Panc1 (cell line): ENCODE measurements at places on chromosomes 4 and X.

DNA sequence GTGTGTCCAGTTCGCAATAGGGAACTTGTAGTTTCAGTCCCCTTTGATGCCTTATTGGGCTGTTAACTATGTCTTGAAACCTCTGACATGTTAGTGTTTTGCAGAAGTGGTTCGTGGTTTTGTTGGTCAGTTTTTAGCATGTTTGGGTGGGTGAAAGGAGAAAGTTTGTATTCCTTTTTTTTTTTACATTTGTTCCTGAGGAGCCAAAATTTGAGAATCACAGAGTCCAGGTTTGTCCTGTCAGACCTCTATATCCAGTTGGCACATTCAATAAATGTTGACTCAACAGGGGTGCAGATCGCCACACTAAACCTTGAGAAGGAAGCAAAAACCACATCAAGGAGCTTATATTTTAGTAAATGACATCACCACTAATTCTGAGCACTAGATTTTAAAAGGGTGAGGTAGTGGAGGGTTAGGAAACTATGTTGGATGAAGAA is 26.2 kb downstream of the DLG3 start:
- DNase-seq = no peak

DNA sequence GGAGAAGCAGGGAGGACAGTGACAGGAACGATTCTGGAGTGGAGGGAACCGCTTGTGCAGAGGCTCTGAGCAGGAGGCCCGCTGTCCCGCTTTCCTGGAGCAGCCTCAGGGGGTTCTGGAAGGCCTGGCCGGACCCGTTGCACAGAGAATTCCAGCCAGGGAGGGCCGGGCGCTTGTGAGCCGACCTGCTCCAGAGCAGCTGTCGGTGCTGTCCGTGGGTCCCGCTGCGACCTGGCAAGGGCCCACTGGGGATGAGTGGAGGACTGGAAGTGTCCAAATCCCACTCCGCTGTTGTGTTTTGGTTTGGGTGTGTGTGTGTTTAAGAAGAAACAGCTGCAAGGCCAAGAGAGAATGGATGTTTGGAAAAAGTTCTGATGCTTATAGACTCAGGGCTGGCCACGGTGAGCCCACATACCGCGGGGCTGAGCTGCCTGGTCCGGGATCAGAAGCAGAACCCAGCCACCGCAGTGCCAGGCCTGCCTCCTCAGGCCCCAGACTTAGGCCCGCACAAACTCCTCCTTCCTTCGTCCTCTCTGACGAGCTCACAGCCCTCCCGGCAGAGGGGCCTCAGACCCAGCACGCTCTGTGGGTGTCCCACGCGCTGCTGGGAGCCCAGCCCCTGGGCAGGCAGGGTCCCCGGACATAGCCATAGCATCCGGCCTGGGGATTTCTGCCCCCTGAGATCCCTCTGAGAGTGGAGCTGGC is 73.9 kb downstream of the HTRA3 start:
- DNase-seq = no peak

GRCh38 chrX:149717803-149718202 is 5.9 kb downstream of the MAGEA11 start:
- no peak for DNase-seq

GRCh38 chrX:69024161-69024736 is 141.0 kb downstream of the PJA1 start:
- DNase-seq = no peak

DNA sequence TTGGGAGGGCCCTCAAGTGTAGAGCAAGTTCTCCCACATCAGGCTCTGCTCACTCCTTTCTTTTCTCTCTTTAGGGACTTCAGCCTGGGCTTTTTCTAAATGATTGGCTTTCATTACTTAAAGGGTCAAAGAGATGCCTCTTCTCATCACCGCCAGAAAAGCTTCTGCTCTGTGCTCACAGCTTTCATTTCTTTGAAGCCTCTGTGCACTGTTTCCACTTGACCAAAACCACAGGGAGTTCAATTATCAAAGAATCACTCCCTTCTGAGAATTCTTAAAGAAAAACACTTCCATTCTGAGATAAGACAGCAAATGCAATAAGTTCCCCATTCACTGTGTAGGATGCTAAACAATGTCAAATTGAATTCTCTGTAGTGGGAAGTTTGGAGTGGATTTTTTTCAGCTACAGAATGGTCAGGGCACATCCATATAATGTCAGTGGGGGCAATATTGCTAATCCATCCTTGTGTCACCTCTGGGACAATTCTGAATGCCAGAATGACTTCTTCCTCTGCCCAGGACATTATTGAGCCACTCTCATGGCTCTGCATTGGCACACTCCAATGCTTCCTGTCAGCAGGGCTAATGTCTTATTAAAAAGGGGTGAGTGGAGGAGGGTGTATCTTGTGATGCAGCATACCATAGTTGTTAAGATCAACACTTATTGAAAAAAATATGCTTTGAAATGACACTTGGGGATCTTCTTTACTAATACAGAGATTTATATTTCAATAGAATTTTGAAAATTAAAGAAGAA is 217.6 kb downstream of the SNCA start:
- DNase-seq = no peak

DNA sequence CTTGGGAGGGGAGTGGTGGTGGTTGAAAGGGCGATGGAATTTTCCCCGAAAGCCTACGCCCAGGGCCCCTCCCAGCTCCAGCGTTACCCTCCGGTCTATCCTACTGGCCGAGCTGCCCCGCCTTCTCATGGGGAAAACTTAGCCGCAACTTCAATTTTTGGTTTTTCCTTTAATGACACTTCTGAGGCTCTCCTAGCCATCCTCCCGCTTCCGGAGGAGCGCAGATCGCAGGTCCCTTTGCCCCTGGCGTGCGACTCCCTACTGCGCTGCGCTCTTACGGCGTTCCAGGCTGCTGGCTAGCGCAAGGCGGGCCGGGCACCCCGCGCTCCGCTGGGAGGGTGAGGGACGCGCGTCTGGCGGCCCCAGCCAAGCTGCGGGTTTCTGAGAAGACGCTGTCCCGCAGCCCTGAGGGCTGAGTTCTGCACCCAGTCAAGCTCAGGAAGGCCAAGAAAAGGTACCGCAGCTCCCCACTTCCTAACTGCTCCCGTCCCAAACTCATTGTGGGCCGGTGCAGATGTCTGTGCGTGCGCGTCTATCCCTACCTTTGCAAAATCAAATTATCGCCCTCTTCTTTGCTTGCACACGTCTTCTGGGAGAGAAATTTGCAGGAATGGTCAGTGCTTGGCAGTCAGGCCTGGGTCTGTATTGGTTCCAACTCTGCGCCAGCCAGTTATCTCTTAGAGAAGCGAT is 533 bp downstream of the IL15 start:
- DNase-seq = no peak

- no peak for DNase-seq
Measured at GRCh38 chr4:108157655-108158054, 11.1 kb downstream of the LEF1 start.

DNA sequence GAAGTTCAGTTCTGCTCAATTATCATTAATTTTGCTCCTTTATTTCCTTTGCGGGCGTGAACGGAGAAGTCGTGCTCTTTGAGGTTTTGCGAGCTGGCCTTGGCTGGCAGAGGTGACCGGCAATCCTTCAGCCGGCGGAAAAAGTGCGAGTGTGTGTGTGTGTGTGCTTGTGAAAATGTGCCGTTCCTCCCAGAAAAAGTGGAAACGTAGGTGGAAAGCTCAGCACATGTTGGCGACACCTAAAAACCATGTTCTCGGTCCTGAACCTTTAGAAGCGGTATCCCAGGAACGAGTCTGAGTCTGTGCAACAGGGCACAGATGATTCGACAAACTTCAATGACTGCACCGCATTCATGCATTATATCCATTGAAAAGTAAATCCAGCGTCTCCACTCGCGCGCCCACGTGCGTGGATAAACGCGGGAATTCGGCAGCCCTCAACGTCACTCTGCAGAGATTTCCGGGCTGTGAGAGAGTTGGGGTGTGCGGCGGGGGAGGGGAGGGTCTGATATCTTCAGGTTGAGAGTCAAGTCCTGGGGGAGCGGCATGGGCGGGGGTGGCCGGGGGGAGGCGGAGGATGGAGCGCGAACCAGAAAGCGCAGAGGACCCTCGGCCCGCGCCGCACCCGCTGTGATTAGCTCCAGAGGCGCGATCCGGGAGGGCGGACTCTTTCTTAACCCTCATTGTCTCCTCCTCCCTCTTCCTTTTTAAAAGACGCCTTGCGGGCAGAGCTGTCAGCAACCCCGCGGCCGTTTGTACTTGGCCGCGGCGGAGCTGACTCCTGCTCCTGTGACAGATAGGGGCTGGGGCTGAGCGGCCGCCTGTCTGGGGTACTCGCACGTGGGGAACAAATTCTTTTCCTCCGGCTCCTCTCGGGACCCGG is at the start of gene SHISA3:
Gene SHISA3 (plus strand): TSS at position 737 of the 883 bp plus-strand sequence. CDS start 569 bp downstream, outside the sequence.
- no peak for DNase-seq

GRCh38 chr4:32349026-32349425 is 1628.9 kb downstream of the PCDH7 start:
- no peak for DNase-seq

DNA sequence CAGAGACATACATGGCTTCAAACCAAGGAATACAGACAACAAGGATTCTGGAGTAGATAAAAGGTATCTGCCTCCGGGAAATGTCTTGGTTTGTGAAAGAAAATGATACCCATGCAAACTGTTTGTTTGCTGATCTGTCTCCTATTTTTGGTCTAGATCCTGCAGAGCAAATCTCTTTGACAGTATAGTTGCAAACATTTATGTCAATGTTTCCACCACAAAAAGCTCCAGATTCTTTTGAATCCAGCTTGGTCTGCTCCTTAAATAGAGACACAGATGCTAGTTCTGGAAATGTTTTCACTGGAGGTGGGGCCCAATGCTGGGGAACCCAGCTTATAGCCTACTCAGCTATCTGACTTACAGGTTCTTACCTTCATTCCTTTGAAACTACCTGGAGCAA is 119.7 kb downstream of the ATG4A start:
- DNase-seq = no peak

- no peak for DNase-seq
Measured at GRCh38 chr4:166527500-166527899, 654.5 kb downstream of the TLL1 start.

GRCh38 chr4:7625071-7625470 is 190.3 kb upstream of the PSAPL1 start:
- DNase-seq = no peak

DNA sequence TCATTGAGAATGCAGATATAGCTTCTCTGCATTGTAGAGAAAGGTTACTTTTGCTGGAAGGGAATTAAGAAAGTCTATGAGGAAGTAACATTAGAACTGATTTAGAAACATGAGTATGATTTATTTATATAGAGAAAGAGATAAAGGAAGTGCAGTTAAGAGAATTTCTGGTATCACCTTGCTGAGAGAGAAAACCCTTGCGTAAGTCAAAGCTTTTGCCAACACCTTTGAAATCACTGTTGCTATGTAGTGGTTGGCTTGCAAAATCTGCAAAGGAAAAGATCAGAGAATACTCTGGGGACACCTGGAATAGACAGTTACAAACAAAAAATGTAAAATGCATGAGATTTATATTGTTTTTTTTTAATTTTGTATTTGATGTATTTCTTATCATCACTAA is 137.3 kb upstream of the RXFP1 start:
- no peak for DNase-seq

DNA sequence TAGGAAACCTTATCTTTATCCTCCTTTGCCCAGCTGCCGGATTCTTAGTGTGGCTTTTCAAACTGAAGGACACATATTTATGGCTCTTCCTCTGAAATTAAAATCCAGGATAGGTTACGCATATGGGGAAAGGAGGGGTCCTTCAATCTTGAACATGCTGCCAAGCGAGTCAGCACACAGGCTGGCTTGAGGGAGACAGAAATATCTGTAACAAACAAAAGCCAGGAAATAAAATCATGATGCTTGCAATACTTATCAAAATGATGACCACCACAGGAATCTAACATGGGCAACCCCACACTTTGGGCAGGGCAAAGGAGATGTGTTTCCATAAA is 196.4 kb upstream of the LDB2 start:
- DNase-seq = no peak

GRCh38 chr4:14749910-14750309 is 252.4 kb upstream of the CPEB2 start:
- DNase-seq = no peak

DNA sequence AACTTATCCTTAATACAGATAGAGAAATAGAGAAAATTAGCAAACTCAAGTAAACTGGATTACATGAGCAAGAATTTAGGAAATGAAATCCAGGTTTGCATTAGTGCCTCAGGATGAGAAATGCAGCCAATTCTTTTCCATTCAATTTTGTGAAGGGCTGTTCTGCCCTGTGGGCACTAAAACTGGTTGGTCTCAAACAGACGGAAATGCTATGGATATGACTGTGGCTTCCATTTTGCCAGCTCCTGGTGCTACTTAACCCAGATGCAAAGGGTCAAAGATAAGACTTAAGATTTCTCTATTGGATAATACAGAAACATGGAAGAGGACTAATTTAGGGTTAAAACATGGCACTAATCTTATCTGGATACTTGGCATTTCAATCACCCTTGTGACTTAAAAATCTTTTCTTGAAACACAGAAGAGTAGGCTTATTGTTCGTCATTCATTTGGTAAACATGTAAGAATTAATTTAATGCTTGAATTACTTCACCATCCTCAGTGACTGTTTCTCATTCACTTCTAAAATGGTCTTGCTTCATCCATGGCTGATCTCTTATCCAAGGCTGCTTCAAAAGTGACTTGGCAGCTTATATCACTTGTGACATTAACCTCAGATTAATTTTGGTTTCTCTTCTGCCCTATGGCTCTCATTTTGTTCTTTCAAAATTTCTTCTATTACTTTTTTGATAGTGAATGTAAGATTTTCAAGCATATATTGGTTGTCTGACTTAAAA is 1008.7 kb downstream of the GLUD2 start:
- DNase-seq = no peak

GRCh38 chrX:42220083-42220482 is 296.7 kb upstream of the CASK start:
- no peak for DNase-seq

GRCh38 chrX:136255541-136255940 is 4.3 kb upstream of the MAP7D3 start:
- DNase-seq = no peak

GRCh38 chr4:106473515-106473914 is 104.9 kb upstream of the GIMD1 start:
- DNase-seq = no peak

DNA sequence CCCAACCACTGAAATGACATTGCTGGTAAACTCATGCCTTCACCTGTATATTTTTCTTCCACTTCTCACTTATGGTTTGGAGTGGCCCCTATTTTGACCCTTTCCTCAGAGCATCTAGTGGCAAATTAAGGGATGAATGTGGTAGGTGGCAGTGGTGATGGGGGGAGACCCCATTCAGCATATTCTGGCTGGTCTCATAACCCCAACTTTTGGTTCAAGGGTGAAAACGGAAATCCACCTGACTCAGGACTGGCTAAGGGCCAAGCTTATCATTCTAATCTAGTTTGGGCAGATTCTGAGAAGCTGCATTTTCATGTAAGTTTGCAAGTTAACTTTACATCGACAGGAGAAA is 47.0 kb upstream of the NSUN7 start:
- no peak for DNase-seq

DNA sequence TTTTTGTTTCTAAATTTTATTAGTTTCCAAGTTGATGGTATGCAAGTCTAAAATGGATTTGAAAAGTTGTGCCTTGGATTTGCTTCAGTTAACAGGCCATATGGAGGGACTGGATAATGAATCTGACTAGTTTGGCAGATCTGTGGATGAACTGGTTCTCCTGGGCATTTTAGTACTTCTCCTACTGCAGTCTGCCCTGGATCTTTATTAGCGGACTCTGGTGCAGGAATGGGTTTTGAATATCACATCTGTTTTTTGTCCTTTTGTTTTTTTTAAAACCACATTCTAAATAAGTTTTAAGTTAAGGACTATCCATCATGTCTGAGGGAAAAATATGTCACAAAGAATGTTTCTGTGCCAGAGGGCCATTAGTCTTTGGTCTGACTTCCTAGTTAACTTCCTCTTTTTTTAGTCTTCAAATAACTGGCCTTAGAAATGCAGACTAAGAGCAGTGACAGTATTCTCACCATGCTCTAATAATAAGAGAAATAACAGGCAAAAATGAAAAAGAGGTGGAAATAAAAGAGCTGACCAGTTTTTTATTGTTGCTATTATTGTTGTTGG is 13.9 kb upstream of the DCK start:
- no peak for DNase-seq
